Heart left ventricle (tissue), 16 donors: ENCODE measurements at places on chromosomes 4 and X. TPM values are rescaled to one million over a fixed set of nuclear protein-coding genes. Genes with fewer than 3 reads are reported as not detected.

AFF2 gene
- polyA plus RNA-seq, result 0.01 TPM

TRO gene
- polyA plus RNA-seq, result 2.5 TPM

AMBN gene
- polyA plus RNA-seq, result not detected

NHSL2 gene
- polyA plus RNA-seq, result 1.8 TPM

DNA sequence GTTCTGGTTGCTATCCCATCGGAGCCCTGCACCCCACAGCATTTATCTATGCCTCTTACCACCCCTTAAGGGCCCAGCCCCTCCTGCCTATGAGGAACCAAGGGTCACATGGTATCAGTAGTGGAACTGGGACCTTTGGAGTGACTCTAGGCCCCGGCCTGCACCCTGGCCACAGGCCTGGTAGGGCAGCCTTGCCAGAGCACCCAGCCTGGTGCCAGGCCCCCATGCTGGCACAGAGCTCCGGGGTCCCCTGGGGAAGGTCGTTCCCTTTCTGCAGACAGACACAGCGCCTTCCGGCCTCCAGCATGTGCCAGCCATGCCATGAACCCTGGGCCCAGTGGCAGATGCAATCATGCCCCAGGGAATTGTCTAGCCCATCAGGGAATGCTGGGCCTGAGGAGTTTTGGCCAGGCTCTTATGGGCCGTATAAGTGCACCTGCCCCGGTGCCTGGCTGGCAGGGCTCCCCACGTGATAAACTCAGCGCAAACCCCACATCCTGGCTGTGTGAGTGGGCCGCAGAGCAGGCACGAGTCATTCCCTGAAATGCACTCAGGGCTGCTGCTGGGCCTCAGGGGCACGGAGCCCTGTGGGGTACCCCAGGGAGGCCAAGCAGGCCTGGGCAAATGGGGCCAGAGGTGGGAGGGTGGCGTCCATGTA lies 19.8 kb upstream of the ADD1 start:
- peaks cover 3% of the 10 kb centered on the region for H3K4me1 ChIP-seq
- DNase-seq, result no peak
- no peaks in the 10 kb centered on the region for H3K27me3 ChIP-seq
- no peak overlapping the region for H3K4me3 ChIP-seq
- no peak overlapping the region for H3K27ac ChIP-seq
- peaks cover 37% of the 10 kb centered on the region for H3K36me3 ChIP-seq

- no peak for DNase-seq
- no peaks in the 10 kb centered on the region for H3K36me3 ChIP-seq
- H3K4me3 ChIP-seq, result no peak overlapping the region
These were observed 30.7 kb downstream of the TAF7L start for GRCh38 chrX:101260435-101260834.

- H3K4me3 ChIP-seq, result no peak overlapping the region
- no peaks in the 10 kb centered on the region for H3K4me1 ChIP-seq
- DNase-seq, result no peak
- H3K27ac ChIP-seq, result no peak overlapping the region
- H3K27me3 ChIP-seq, result no peaks in the 10 kb centered on the region
These were observed 229.8 kb upstream of the SFRP2 start for GRCh38 chr4:154018659-154019058.

GRCh38 chr4:149344436-149344835 lies 471.2 kb downstream of the IQCM start:
- no peak overlapping the region for H3K4me3 ChIP-seq
- no peak overlapping the region for H3K27ac ChIP-seq
- no peaks in the 10 kb centered on the region for H3K36me3 ChIP-seq

DNA sequence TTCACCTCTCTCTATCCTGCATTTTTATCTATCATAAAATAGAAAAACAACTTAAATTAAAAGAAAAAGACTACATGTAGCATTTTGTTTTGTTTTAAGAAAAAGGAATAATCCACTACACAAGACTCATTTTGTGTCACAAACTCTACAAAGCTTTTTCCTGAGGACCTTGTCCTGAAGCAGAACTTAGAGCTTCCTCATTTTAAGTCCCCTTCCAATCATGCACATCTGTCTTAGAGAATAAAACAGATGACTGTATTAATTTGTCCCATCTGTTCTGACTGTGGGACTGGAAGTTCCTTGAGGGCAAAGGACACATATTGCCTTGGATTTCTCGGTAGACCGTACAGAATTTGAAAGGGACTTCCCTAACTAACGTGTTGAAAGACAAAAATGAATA lies 218.5 kb downstream of the COL25A1 start:
- no peak overlapping the region for H3K27ac ChIP-seq
- no peak for DNase-seq
- peaks cover 5% of the 10 kb centered on the region for H3K4me1 ChIP-seq
- H3K36me3 ChIP-seq, result no peaks in the 10 kb centered on the region
- no peak overlapping the region for H3K4me3 ChIP-seq

DNA sequence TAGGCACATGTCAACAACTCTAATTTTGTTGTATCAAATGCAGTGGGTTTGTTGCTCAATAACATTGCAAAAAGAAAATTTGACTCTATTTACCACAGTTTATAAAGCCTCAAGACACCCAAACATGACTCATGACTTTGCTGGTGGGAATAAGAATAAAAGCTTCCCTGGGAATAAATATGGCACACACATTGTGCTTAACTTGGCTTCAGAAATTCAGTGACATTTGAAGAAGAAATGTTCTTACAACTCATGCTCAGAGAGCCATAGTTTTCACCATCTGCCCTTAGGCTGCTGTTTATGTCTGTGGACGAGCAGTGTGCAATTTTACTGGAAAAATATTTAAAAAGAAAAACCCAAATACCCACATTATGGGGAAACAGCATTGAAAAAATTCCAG lies 60.9 kb downstream of the SPATA18 start:
- H3K27me3 ChIP-seq, result no peaks in the 10 kb centered on the region
- H3K36me3 ChIP-seq, result no peaks in the 10 kb centered on the region
- no peaks in the 10 kb centered on the region for H3K4me1 ChIP-seq
- DNase-seq, result no peak
- no peak overlapping the region for H3K27ac ChIP-seq
- no peak overlapping the region for H3K4me3 ChIP-seq

DNA sequence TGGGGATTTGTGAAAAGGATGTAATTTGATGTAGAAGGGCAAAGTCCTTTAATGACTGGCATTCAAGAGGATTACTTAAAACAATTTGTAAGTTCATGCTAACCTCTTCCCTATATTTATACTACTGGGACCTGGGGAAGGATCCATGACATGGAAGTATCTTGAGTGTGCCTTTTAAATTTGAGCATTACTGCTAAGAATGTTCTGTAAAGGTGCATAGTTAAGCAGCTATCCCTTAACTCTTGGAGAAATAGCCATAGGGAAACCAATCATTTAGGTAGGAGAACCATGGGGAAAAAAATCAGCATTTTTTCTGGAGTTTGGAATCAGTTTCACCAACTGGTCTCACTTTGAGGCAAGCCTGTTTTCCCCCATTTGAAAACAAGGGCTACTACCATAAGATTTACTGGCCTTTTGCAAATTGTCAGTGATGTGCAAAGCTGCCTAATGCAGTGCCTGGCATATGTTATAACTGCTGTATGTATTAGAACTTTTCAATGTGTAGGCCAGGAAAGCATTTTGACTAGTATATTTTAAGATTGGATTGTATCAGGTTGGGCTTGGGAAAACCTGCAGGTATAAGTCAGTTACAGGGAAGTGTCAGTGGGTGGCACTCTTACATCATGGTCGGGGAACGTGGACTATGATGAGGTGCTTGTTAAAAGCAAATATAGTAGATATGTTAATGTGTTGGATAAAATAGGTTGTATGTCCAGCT lies 72.1 kb downstream of the PRSS12 start:
- H3K27me3 ChIP-seq, result no peaks in the 10 kb centered on the region
- peak; percentile 24 for DNase-seq
- H3K27ac ChIP-seq, result no peak overlapping the region
- H3K36me3 ChIP-seq, result no peaks in the 10 kb centered on the region
- H3K4me1 ChIP-seq, result peaks cover 14% of the 10 kb centered on the region

DNA sequence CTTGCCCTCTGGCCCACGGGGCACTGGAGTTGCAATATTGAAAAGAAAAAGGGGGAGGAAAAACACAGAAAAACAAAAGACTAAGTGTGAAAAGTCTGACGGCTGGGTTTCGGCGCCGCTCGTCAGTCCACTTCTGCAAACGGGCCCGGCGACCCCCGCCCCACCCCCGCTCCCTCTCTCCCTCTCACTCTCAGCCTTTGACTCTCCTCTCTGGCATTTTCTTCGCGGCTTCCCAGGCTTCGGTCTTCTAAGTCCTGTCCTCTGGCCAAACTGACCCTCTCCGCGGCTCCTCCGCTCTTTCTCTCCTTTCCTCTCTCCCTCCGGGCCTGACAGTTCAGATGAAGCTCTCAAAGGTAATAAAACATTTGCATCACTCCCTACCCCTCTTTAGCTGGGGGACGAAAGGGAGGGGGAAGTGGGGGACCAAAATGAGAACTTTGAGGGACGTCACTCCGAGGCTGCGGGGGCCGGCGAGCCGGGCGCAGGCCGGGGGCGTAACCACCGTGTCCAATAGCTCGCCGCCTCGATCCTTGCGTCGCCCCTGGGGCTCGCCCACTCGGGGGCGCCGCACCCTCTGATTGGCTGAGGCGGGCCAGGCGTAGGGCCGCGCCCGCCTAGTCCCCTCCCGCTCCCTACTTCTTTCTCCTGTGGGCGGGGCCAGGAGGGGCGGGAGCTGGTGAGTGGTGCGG lies at the start of gene NKX6-1:
Gene NKX6-1 (minus strand): TSS at position 358 of the 689 bp plus-strand sequence. CDS start 1,064 bp downstream, outside the sequence.
- H3K36me3 ChIP-seq, result no peaks in the 10 kb centered on the region
- H3K4me1 ChIP-seq, result no peaks in the 10 kb centered on the region
- peaks cover 99% of the 10 kb centered on the region for H3K27me3 ChIP-seq
- DNase-seq, result peak; percentile 58
- H3K27ac ChIP-seq, result no peak within 1 kb of the TSS

DNA sequence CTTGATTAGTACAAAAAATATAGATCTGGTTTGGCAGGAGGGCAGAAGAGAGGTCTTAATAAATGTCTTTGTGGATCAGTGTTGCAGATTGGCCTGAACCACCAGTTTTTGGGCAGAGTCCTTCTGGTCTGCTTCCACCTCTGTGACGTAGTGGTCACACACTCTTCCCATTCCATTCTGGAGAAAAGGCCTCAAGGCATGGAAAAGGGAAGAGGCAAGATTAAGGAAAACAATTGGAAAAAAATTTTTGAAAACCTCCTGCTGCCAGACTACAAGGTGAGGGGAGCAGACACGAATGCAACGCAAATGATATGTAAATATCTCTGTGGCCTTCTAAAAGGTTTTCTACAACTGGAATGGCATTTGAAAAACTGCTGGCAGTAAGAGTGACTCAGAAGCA lies 24.3 kb upstream of the FAM47C start:
- DNase-seq, result no peak
- H3K36me3 ChIP-seq, result no peaks in the 10 kb centered on the region
- no peaks in the 10 kb centered on the region for H3K4me1 ChIP-seq
- no peak overlapping the region for H3K27ac ChIP-seq
- peaks cover 5% of the 10 kb centered on the region for H3K27me3 ChIP-seq
- no peak overlapping the region for H3K4me3 ChIP-seq

- no peak overlapping the region for H3K27ac ChIP-seq
- H3K27me3 ChIP-seq, result no peaks in the 10 kb centered on the region
- H3K4me3 ChIP-seq, result no peak overlapping the region
These were observed 82.9 kb downstream of the LAS1L start for GRCh38 chrX:65451663-65452062.

DNA sequence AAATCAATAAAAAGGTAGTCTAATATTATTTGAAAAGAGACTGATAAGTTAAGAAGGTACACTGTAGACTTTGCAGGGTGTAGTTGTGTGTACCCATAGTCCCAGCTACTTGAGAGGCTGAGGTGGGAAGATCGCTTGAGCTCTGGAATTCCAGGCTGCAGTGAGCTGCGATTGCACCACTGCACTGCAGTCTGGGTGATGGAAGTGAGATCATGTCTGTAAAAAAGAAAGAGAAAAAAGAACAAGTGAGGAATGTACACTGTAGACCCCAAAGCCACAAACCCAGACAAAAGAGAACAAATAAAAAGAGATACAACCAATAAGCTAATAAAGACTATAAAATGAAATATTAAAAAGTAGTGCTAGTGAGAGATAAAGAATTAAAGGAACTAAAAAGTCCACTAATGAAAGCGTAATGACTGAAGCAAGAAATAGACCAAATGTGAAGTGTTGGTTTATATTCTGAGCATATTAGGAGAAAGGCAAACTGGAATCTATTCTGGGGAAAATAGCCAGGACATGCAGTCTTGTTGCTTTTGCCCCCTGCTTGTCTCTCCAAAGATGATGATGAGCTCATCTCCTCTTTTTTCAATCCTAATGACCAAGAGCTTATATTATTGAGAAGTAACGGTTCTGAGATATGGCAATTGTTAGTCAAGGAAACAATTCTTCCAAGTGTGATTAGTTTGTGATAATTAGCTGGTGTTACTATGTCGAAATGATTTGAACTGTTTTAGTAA lies 19.1 kb downstream of the GSX2 start:
- no peaks in the 10 kb centered on the region for H3K36me3 ChIP-seq
- H3K4me1 ChIP-seq, result no peaks in the 10 kb centered on the region
- no peak overlapping the region for H3K27ac ChIP-seq
- no peak for DNase-seq
- H3K27me3 ChIP-seq, result peaks cover 3% of the 10 kb centered on the region

DNA sequence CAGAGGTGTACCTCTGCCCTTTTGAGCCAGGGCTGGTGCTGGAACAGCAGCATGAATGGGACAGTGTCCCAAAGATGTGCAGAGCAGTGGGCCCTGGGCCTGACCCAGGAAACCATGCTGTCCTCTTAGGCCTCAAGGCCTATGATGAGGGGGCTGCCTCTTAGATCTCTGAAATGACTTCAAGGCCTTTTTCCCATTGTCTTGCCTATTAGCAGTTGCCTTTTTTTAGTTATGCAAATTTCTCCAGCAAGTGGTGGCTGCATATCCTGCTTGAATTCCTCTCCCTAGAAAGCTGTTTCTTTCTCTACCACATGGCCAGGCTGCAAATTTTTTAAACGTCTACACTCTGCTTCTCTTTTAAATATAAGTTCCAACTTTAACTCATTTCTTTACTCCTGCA lies 160.3 kb downstream of the CFAP299 start:
- DNase-seq, result no peak
- H3K36me3 ChIP-seq, result no peaks in the 10 kb centered on the region
- H3K27me3 ChIP-seq, result no peaks in the 10 kb centered on the region
- no peak overlapping the region for H3K4me3 ChIP-seq
- H3K27ac ChIP-seq, result no peak overlapping the region

DNA sequence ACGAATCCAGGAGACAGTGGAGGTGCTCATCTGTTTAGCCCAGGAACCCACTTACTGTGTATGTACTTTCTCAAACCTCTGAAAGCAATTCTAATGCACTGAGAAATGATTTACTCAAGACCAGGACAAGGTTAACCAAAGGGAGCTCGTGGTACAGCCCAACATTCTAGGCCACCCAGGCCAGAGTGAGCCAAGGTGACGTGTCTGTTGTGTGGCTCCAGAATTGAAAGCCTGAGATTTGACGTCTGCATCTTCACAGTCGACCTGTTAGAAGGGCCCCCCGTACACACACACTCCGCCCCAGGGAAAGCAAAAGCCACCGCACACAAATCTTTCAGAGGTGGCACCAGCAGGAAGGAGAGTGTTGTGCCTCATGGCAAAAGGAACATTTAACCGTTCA lies 2.3 kb downstream of the MAP3K15 start:
- H3K4me1 ChIP-seq, result peaks cover 7% of the 10 kb centered on the region
- H3K27me3 ChIP-seq, result no peaks in the 10 kb centered on the region
- H3K4me3 ChIP-seq, result no peak overlapping the region
- no peak overlapping the region for H3K27ac ChIP-seq
